ENCODE measurements at places on chromosomes 5 and 9. TPM values are rescaled to one million over a fixed set of nuclear protein-coding genes. Genes with fewer than 3 reads are reported as not detected.

Gene OR1Q1
- total RNA-seq, result not detected

Gene CD180
- total RNA-seq, result not detected

DNA sequence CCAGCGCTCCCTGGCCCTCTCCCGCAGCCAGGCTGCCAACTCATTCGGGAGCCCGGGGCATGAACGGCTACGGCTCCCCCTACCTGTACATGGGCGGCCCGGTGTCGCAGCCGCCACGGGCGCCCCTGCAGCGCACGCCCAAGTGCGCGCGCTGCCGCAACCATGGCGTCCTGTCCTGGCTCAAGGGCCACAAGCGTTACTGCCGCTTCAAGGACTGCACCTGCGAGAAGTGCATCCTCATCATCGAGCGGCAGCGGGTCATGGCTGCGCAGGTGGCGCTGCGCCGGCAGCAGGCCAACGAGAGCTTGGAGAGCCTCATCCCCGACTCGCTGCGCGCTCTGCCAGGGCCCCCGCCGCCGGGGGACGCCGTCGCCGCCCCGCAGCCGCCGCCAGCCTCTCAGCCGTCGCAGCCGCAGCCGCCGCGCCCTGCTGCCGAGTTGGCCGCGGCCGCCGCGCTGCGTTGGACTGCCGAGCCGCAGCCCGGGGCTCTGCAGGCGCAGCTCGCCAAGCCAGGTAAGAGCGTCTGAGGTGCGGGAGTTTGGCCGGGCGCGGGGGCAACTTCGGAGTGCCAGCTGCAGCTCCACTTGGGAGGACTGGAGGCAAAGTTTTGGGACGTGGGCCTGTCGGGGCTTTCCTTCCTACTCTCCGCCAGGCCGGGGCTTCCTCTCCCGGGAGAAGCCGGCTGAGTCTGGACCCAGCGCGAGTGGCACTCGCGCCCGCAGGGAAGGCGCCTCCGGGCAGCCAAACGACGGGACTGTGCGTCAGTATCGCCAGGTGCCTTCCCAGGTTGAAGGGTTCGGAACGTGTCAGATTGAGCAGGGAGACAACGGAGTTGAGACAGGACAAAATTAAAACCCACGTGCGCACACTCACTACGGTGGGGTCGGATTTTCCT is 735 bp downstream of the DMRT3 start:
- no peak for DNase-seq

DNA sequence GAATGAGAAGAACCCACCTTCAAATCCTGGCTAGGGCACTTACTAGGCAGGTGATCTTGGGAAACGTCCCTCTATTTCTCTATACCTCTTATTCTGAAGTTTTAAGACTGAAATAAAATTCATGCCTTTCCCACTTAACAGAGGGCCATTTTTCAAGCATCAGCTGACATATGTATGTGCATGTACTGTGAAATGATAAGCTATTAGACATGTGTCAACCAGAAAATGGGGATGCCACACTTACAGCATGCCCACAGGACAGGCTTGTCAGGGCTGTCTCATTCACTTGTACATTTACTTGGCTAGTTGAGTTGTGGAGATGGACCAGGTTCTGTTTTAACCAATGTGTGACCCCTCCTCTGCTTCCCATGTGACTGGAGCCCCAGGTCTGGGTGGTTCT is 78.5 kb downstream of the C9orf152 start:
- DNase-seq, result no peak

All from osteocyte (in vitro differentiated cells).